ENCODE measurements at places on chromosomes 3 and 15. TPM values are rescaled to one million over a fixed set of nuclear protein-coding genes. Genes with fewer than 3 reads are reported as not detected.

The CNTN4 gene
- total RNA-seq: 6.8 TPM

The TLR9 gene
- total RNA-seq: 0.09 TPM

The GRM7 gene
- total RNA-seq: 0.04 TPM

The ROPN1 gene
- not detected for total RNA-seq

The GOLGA8J gene
- 0.09 TPM for total RNA-seq

The HRG gene
- 0.04 TPM for total RNA-seq

The PAQR5 gene
- total RNA-seq: 0.13 TPM

The MYO5A gene
- total RNA-seq: 7.9 TPM

The SCG5 gene
- total RNA-seq: 20.0 TPM

The GOLGA8S gene
- 0.18 TPM for total RNA-seq

The CCR3 gene
- total RNA-seq: not detected

The CCR8 gene
- total RNA-seq: not detected

The ARPP19 gene
- total RNA-seq: 65.7 TPM

The AGBL1 gene
- 18.1 TPM for total RNA-seq

The SKOR1 gene
- 0.31 TPM for total RNA-seq

The TUSC7 gene
- total RNA-seq: not detected

The CCDC39 gene
- not detected for total RNA-seq

The C2CD4A gene
- total RNA-seq: under 0.01 TPM

The FAM3D gene
- total RNA-seq: 0.09 TPM

The SEMA3G gene
- 10.8 TPM for total RNA-seq

The ST6GAL1 gene
- 9.4 TPM for total RNA-seq

The SLC22A14 gene
- 0.18 TPM for total RNA-seq

The GOLGA6B gene
- not detected for total RNA-seq

The SLC9C1 gene
- 1.2 TPM for total RNA-seq

The EXD1 gene
- total RNA-seq: not detected

The PRICKLE2 gene
- total RNA-seq: 14.6 TPM

The SAMD7 gene
- total RNA-seq: not detected

The CHRNA3 gene
- total RNA-seq: 0.13 TPM

The DNAH12 gene
- total RNA-seq: 0.58 TPM

The AADACL2 gene
- not detected for total RNA-seq

The SH2D7 gene
- total RNA-seq: not detected

The CASR gene
- total RNA-seq: not detected

The FBXO40 gene
- total RNA-seq: 2.4 TPM

The MUC4 gene
- total RNA-seq: 0.18 TPM

The LOXL1 gene
- 20.0 TPM for total RNA-seq

The RTP1 gene
- 0.04 TPM for total RNA-seq

The P2RY1 gene
- 6.8 TPM for total RNA-seq

The RTP3 gene
- total RNA-seq: 0.04 TPM

The SEMA3F gene
- 9.1 TPM for total RNA-seq

The RYR3 gene
- 22.0 TPM for total RNA-seq

The WDR93 gene
- total RNA-seq: 0.04 TPM

The CCR4 gene
- total RNA-seq: 0.04 TPM

The COL6A5 gene
- total RNA-seq: 0.09 TPM

All from muscle of leg (tissue), 16 donors.